ENCODE measurements at places on chromosomes 3 and 15. TPM values are rescaled to one million over a fixed set of nuclear protein-coding genes. Genes with fewer than 3 reads are reported as not detected.

The SLC22A14 gene
- total RNA-seq: not detected

The XYLB gene
- 5.3 TPM for total RNA-seq

The ZNF619 gene
- 7.0 TPM for total RNA-seq

The CTDSPL gene
- total RNA-seq: 5.3 TPM

The TAGLN3 gene
- 3.2 TPM for total RNA-seq

The TMCO5A gene
- not detected for total RNA-seq

The PLAAT1 gene
- 0.30 TPM for total RNA-seq

The CLRN1 gene
- not detected for total RNA-seq

The ALPK3 gene
- total RNA-seq: 0.05 TPM

DNA sequence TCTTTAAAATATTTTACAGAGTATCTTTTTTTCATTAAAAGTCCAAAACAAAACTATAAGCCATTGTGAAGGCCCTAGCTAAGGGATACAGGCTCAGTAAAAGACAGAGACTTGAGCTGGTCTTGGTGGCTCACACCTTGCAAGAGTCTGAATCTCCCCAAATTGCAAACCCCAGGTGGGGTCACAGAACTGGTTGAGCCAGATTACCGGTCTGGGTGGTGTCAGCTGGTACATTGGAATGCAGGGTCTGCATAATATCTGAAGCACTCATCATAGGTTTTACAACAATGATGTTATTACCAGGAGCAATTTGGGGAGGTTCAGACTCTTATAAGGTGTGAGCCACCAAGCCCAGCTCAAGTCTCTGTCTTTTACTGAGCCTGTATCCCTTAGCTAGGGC is 201.2 kb upstream of the ARPP21 start:
- no peak overlapping the region for H3K27ac ChIP-seq
- no peaks in the 10 kb centered on the region for H3K36me3 ChIP-seq
- H3K27me3 ChIP-seq: no peaks in the 10 kb centered on the region
- no peak overlapping the region for H3K4me3 ChIP-seq

DNA sequence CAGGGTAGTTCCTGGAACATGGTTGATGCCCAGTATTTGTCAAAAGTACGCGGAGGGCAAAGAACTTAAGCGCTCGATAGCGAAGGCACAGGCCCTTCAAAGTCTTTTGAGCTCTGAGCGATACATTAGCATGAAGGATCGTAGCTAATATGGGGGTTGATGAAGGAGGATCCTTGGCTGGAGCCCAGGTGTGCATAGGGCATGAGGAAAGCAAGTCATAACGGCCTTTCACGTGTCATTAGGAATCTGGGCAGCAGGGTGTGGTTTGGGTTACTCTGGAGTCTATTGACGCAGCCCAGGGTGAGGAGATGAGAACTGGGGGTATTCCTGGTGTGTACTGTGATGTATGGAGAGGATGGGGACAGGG is 31.7 kb downstream of the SPINK8 start:
- H3K36me3 ChIP-seq: peaks cover 34% of the 10 kb centered on the region
- peak overlapping the region; percentile 78 for H3K27ac ChIP-seq
- peaks cover under 1% of the 10 kb centered on the region for H3K27me3 ChIP-seq
- DNase-seq: peak; percentile 41

DNA sequence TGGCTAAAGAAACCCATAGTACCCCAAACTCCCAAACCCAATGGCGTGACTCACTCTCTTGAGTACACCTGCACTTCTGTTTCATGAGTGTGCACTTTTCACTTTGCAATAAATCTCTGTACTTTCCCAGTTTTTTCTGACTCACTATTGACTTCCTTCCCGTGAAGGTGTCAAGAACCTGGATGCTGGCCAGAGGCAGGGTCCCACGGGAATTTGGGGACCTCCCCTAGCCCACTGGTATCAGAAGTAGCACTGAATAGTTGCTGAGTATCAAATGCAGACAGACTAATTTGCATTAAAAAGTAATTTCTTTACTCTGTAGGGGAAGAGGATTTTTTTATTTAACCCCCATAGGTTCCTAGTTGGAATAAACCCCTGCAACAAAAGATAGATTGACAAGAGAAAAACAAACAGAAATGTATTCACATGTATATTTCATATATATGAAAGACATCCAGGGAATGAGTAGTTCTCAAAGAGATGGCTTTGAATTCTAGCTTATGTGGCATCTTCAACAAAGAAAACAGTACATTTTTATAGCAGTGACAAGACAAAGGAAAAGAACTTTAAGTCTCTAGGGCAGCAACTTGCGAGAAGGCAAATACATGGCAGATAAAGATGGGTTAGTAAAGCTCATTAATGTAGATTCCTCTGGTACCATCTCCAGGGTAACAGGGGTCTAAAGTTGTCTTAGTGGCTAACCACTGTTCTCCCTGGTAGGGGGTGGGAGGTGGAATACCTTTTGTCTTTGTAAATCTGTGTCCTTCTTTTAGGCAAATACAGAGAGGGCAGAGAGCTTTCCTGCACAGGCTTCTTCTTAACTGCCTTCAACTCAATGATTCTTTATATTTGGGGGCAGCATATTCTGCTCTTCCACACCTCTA is 385.5 kb upstream of the PDZRN3 start:
- no peaks in the 10 kb centered on the region for H3K36me3 ChIP-seq
- H3K4me1 ChIP-seq: no peaks in the 10 kb centered on the region
- no peaks in the 10 kb centered on the region for H3K27me3 ChIP-seq
- DNase-seq: no peak

- no peaks in the 10 kb centered on the region for H3K4me1 ChIP-seq
- H3K36me3 ChIP-seq: no peaks in the 10 kb centered on the region
- H3K27me3 ChIP-seq: no peaks in the 10 kb centered on the region
- no peak overlapping the region for H3K4me3 ChIP-seq
These were observed 28.9 kb upstream of the LSAMP start for GRCh38 chr3:116474032-116474780.

- DNase-seq: no peak
- H3K4me1 ChIP-seq: peaks cover 31% of the 10 kb centered on the region
- H3K4me3 ChIP-seq: no peak overlapping the region
These were observed 32.0 kb downstream of the SELENOT start for GRCh38 chr3:150635076-150635475.

- H3K27ac ChIP-seq: no peak overlapping the region
- no peak overlapping the region for H3K4me3 ChIP-seq
- DNase-seq: peak; percentile 38
- H3K27me3 ChIP-seq: peaks cover 2% of the 10 kb centered on the region
- no peaks in the 10 kb centered on the region for H3K4me1 ChIP-seq
- H3K36me3 ChIP-seq: no peaks in the 10 kb centered on the region
These were observed 49.4 kb downstream of the MYZAP start for GRCh38 chr15:57640930-57641682.

- H3K27me3 ChIP-seq: peaks cover 3% of the 10 kb centered on the region
- peak within 1 kb of the TSS; percentile 82 for H3K4me3 ChIP-seq
- peak within 1 kb of the TSS; percentile 71 for H3K27ac ChIP-seq
- DNase-seq: peak; percentile 88
These were observed at the start of gene ABHD6 for GRCh38 chr3:58237238-58237940. Gene ABHD6, plus strand, starts transcription at chr3:58237792. Its CDS starts 18,795 bp downstream, at chr3:58256587.

GRCh38 chr15:95868450-95868849 is 462.1 kb upstream of the NR2F2 start:
- DNase-seq: no peak
- no peaks in the 10 kb centered on the region for H3K36me3 ChIP-seq
- no peak overlapping the region for H3K4me3 ChIP-seq
- no peak overlapping the region for H3K27ac ChIP-seq

DNA sequence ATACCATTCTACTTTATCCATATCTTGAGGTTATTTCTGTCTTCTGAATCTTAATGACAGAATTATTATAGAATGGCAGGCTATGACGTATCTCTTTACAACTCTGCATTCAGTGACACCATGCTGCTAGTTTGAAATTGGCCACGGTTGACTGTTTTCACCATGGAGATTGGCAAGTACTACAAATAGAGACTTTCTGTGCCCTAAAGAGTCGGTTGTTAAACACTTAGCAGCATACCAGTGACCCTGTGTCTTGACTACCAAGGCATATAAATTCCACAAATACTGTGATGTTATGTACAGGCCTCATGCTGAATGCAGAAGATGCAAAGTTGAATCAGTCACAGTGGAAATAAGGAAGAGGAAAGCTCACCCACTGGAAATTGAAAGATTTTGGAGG is 67.0 kb upstream of the CADPS start:
- H3K4me1 ChIP-seq: peaks cover 3% of the 10 kb centered on the region
- no peaks in the 10 kb centered on the region for H3K27me3 ChIP-seq
- no peak overlapping the region for H3K27ac ChIP-seq
- DNase-seq: no peak

GRCh38 chr15:91099616-91099994 is 452 bp upstream of the SV2B start:
- H3K27me3 ChIP-seq: peaks cover 60% of the 10 kb centered on the region
- DNase-seq: peak; percentile 71
- H3K4me3 ChIP-seq: peak overlapping the region; percentile 58
- H3K36me3 ChIP-seq: no peaks in the 10 kb centered on the region

DNA sequence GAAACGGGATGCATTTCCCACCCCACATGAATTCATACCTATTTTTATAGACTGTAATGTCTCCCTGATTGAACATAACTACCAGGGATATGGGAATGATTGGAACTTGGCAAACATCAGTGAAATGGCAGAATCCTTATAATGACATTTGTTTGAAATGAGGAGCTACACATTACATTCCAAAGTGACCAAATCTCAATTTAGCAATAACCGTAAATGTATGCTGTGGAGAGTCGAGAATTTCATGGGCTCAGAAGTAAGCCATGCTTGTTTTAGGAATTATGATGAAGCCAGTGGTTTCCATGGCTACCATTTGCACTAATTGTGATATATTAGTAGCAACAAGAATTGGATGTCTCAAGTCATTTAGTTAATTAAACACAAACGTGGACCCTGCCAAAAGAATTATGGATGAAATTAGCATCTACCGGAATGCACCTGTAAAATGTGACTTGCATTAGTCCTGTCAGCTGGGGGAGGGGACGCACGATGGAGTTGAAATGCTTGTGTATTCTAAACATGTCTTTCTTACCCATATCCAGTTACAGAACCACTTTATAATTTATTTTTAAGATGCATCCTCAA is 760.2 kb downstream of the GRM7 start:
- H3K27me3 ChIP-seq: no peaks in the 10 kb centered on the region
- no peaks in the 10 kb centered on the region for H3K4me1 ChIP-seq
- no peak overlapping the region for H3K27ac ChIP-seq
- DNase-seq: no peak
- no peak overlapping the region for H3K4me3 ChIP-seq

DNA sequence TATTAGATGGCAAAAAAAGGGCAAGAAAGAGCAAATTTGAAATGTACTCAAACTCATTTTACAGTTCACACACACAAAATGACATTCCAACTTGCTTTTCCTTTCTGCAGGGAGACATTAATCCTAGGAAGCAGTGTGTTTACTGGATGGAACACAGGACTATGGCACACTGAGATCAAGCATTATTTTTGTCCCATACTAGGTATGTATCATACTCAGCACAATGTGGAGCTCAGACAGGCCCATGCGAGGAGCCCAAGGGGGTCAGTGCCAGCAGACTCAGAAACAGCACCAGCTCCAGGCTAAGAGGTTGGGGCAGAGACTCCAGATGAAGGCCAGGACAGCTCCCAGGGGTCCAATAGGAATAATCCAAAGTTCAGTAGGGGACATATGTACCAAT is 30.8 kb upstream of the SLC35G2 start:
- H3K4me3 ChIP-seq: no peak overlapping the region
- no peak for DNase-seq
- H3K27me3 ChIP-seq: peaks cover 4% of the 10 kb centered on the region
- H3K36me3 ChIP-seq: no peaks in the 10 kb centered on the region
- no peak overlapping the region for H3K27ac ChIP-seq
- H3K4me1 ChIP-seq: peaks cover 14% of the 10 kb centered on the region

DNA sequence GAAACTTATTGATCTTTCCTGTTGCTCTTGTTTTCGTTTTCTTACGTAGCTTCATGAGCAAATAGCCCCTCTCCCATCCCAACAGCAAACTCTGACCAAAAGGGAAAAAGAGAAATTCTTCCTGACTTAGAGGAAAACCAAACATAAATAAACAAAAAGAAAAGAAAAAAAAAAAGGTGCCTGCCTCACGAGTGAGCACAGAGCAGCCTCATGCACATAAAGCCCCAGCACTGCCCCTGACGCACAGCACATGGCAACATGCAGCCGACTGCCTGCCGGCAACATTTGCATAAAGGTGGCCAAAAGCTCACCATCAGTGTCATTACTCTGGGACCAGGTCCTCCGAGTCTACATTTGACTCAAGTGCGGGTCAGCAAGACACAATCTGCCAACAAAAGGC is 6.4 kb downstream of the POC1A start:
- H3K4me3 ChIP-seq: no peak overlapping the region
- H3K36me3 ChIP-seq: peaks cover 13% of the 10 kb centered on the region
- DNase-seq: no peak
- H3K27me3 ChIP-seq: no peaks in the 10 kb centered on the region

GRCh38 chr15:22887157-22887951 is 48.9 kb downstream of the NIPA2 start:
- H3K4me1 ChIP-seq: no peaks in the 10 kb centered on the region
- no peaks in the 10 kb centered on the region for H3K36me3 ChIP-seq
- DNase-seq: no peak
- H3K27ac ChIP-seq: no peak overlapping the region

- peaks cover 5% of the 10 kb centered on the region for H3K36me3 ChIP-seq
- H3K27ac ChIP-seq: peak overlapping the region; percentile 51
- H3K4me3 ChIP-seq: peak overlapping the region; percentile 76
- no peaks in the 10 kb centered on the region for H3K27me3 ChIP-seq
These were observed 113.6 kb upstream of the ICE2 start for GRCh38 chr15:60592371-60593169.

DNA sequence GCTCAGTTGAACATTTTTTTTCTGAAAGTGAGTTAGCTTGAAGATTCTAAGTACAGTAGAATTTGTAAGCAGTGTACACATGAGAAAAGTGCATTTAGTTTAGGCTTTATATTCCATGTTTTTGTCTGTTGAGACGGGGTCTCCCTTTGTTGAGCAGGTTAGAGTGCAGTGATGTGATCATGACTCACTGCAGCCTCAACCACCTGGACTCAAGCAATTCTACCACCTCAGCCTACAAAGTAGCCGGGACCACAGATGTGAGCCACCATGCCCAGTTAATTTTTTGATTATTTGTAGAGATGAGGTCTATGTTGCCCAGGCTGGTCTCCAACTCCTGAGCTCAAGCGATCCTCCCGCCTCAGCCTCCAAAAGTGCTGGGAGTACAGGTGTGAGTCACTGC is 5.3 kb upstream of the CSNK1G1 start:
- H3K4me3 ChIP-seq: no peak overlapping the region
- H3K27ac ChIP-seq: no peak overlapping the region
- peaks cover 5% of the 10 kb centered on the region for H3K4me1 ChIP-seq
- peaks cover 13% of the 10 kb centered on the region for H3K36me3 ChIP-seq
- no peak for DNase-seq

- peak; percentile 37 for DNase-seq
- peak overlapping the region; percentile 99 for H3K27ac ChIP-seq
- H3K36me3 ChIP-seq: peaks cover 23% of the 10 kb centered on the region
- peaks cover 47% of the 10 kb centered on the region for H3K4me1 ChIP-seq
- no peaks in the 10 kb centered on the region for H3K27me3 ChIP-seq
- peak overlapping the region; percentile 91 for H3K4me3 ChIP-seq
These were observed 828 bp downstream of the U2SURP start for GRCh38 chr3:143002083-143002712.
